ENCODE measurements at places on chromosomes 1 and 21.

DNA sequence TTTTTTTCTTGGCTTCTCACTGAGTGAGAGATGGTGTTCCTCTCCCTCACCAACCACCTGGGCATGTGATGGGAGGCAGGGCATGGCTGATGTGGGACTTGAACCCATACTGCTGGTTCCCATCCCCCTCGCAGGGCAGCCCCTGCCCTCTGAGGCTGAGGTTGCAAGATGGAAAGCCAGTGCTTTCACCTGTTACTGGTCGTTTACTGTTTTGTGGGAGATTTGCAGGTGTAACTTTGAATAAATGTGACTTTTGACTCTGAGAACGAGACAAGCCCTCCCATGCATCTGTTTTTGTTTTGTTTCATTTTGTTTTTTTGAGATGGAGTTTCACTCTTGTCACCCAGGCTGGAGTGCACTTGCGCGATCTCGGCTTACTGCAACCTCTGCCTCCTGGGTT, 21.6 kb downstream of the C1orf167 start:
- no peak for ATAC-seq

GRCh38 chr1:52623812-52624211, 9.2 kb upstream of the SHISAL2A start:
- ATAC-seq: no peak

DNA sequence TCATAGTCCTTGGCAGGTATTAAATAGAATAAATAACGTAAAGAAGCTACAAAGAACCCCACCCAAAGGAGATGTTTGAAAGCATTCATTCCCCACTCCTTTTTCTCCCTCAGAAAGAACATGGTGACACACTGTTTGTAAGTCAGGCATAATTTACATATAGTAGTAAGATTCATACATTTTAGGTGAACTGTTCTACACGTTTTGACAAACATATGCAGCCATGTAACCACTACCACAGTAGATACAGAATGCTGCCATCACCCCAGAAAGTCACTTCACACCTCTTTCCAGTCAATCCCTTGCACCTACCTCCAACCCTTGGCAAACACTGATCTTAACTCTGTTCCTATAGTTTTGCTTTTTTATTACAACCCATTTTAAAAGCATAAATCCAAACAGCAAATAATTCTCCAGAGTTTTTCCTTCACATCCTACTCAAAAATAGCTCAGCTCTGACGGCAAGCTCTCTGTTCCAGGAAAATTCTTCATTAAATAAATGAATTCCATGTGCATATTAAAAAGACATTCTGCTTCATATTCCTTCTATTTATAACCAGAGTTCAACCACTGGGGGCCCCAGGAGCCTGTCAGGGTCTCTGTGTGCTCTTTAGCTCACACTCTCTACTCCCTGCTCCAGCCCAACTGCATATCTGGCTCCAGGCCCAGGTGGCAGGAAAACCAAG, 258.8 kb downstream of the PLPP3 start:
- ATAC-seq: no peak

GRCh38 chr1:185170291-185170848, 13.4 kb downstream of the SWT1 start:
- ATAC-seq: peak; percentile 39

GRCh38 chr1:232174306-232174705, 455.6 kb downstream of the SIPA1L2 start:
- no peak for ATAC-seq
